ENCODE measurements at places on chromosomes 1 and 21.

GRCh38 chr21:39065917-39066316, 117.3 kb downstream of the PSMG1 start:
- DNase-seq: no peak

- DNase-seq: no peak
Observed at GRCh38 chr1:161933592-161934588, 89.8 kb downstream of the OLFML2B start.

DNA sequence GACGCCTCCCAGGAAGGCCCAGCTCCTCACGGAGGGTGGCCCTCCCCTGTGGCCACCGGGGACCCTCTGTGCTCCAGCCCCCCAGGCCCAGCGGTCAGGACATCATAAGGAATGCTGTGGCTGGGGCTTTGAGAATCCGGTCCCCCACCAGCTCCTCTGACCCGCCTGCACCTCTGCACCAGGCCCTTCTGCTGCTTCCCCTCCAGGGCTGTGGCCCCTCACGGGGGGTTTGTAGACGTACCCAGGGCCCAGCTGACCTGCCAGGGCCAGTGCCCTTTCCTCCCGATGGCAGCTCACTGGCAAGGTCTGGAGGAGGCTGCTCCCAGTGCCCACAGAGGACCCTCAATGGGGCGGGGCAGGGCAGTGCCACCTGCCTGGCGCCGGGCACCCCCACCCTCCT, 103.9 kb upstream of the TTC34 start:
- no peak for DNase-seq

DNA sequence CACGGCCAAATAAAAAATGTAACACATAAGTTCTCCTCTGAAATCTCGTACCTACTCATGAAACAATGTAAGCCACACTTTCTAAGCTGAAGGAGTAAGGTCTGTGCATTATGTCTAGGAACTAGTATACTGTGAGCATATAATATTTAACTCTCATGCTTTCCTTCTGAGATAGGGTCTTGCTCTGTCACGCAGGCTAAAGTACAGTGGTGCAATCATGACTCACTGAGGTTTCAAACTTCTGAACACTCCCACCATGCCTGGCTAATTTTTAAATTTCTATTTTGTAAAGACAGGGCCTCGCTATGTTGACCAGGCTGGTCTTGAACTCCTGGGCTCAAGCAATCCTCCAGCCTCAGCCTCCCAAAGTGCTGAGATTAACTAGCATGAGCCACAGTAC, 71.3 kb downstream of the AHCTF1 start:
- no peak for DNase-seq

DNA sequence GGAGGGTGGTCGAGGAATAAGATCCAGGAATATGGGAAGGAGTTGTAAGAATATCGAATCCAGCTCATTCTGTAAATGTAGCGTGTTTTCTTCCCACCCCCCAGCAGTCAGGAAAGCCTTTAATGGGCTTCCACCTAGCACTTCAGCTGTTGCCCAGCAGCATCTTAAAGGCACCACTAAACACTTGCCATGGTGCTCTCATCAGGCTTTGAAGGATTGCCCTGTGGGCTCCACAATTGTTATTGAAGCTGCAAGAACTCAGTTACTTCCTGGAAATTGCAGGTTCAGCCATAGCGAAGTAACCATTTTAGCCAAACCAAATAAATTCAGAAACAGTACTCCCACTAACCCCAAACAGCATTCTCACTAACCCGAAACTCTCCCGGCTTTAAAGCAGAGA, 511.2 kb downstream of the PLPP3 start:
- no peak for DNase-seq

DNA sequence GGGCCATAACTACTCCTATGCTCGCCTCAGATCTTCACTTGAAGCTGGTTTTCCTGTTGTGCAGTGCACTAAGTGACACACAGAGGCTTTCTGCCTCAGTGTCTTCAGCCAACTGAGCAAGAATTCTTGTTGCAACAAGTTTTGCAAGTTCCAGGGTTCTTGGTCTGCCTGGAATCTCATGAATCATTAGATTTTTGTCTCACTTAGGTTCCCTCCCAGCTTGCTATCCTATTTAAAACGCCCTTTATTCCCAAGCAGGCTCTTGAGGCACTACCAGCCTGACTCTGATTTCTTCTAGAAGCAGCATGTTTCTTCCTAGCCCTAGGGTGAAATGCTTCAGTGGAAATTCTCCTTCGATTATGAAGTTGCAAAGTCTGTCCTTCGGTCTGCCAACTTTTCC, 158.8 kb downstream of the C1orf21 start:
- no peak for DNase-seq

DNA sequence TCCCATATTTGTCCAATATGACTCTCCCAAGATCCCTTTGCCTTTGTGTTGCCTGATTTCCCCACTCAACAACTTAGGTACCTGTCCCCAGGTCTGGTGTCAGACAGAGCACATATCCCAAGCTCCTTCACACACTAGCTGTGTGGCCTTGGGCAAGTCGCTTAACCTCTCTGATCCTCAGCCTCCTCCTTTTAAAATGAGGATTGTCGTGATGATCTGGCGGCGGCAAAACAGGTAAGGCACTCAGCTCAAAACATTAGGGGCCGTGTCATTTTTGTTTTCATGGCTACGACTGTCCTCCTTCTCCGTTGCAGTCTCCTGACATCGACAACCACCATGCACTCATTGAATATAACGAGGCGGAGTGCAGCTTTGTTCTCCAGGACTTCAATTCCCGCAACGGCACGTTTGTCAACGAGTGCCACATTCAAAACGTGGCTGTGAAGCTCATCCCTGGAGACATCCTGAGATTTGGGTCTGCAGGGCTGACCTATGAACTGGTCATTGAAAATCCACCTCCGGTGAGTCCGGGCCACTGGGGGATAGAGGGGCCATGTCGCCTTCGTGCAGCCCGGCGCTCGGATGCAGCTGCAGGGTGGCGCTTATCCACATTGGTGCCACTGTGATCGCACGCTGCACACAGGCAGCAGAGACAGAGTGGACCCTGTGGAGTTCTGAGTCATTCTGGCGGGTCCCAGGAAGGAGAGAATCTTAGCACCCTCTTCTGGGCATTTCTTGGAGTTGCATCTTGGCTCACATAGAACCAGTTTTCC, 25.2 kb downstream of the FHAD1 start:
- peak; percentile 66 for DNase-seq

- peak; percentile 15 for DNase-seq
Observed at GRCh38 chr1:16248007-16248436, 11.0 kb upstream of the CPLANE2 start.

GRCh38 chr1:26689504-26689903, 6.3 kb upstream of the ARID1A start:
- no peak for DNase-seq

DNA sequence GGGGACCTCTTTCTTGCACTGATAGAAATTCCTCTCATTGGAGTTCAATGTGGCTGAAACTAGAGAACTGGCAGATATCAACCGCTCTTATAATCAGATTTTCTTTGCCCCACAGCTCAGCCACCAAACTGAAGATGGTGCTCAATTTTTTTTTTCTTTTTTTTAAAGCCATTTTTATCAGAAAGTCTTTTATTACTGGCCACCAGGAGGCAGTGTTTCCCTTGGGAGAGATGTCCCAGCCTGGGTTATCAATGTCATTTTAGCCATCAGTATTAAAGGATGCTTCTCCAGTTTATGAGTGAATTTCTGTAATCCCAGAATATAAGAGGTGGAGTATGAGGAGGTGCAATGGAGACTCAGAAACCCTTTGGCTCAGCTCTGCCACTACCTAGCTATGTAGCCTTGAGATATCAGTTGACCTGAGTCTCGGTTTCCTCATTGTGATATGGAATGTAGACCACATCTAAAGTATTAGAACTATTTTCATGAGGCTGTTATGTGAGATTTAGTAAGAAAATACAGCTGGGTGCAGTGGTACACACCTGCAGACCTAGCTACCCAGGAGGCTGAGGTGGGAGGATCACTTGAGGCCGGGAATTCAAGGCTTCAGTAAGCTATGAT, 27.6 kb downstream of the CD244 start:
- no peak for DNase-seq

DNA sequence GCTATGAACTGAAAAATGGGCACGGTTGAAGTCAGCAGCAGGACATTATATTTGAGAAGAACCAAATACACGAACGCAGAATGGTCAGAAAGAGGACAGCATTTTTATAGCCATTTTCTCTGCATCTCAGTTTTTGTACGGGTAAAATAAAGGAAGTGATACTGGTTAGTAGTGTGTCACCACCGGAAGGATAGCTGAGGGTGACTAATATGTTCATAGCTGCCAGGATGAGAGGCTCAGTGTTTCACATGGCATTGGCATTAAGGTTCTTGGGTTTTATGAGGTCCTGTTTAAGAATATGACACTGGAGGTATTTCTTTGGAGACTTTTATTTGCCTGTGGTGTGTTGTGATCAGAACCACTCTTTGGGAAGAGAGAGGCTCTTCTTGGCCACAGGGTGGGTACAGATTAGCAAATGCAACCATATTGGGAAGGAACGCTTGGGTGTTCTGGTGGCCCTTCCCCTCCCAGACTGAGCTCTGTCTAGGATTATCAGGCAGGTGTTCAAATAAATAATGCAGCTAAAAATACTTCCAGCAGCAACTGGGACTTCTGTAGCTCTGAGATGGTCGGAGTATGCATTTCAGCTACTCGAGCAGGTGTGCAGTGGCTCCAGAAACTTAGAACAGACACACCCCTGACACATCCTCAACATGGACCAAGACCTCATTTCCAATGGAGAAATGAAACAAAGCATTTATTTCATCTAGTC, 158.2 kb downstream of the PBX1 start:
- no peak for DNase-seq

GRCh38 chr1:173255214-173255813, 48.2 kb upstream of the TNFSF4 start:
- no peak for DNase-seq

- DNase-seq: no peak
Observed at GRCh38 chr1:41791667-41792484, 126.8 kb downstream of the HIVEP3 start.

- DNase-seq: no peak
Observed at GRCh38 chr1:24490101-24490781, 12.4 kb upstream of the RCAN3 start.

- DNase-seq: no peak
Observed at GRCh38 chr1:158272681-158273080, 17.0 kb upstream of the CD1C start.

GRCh38 chr1:65281846-65282245, 27.5 kb upstream of the DNAJC6 start:
- no peak for DNase-seq

- DNase-seq: no peak
Observed at GRCh38 chr1:82778612-82779011, 977.9 kb downstream of the ADGRL2 start.

- DNase-seq: no peak
Observed at GRCh38 chr1:187001198-187001889, 172.6 kb downstream of the PLA2G4A start.

DNA sequence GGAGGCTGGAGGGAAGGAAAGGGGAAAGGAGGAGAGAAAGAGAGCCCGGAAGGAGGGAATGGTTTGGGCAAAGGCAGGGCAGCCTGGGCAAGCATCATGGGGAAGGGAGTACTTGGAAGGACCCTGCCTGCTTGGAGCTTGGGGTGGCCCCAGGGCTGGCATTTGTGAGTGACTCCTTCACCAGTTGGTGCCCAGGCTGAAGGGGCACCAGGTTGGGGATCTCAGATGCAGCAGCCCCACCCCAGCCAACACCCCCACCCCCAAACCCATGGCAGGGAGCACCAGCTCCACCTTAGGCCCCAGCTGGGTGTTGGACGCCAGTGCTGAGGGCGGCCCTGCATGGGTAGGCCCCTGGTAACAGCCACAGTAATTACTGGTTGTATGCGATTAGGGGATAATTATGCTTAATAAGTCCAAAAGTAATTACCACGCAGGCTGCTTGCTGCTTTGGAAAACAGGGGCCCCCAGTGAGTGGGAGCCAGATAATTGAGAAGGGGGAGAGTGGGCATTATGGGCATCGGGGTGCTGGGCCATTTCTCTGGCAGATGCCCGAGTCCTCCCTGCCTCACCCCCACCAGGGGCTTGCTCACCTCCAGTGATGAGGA, 78.3 kb downstream of the VWA5B1 start:
- DNase-seq: peak; percentile 93

GRCh38 chr1:221856228-221857093, 114.6 kb upstream of the DUSP10 start:
- DNase-seq: no peak

DNA sequence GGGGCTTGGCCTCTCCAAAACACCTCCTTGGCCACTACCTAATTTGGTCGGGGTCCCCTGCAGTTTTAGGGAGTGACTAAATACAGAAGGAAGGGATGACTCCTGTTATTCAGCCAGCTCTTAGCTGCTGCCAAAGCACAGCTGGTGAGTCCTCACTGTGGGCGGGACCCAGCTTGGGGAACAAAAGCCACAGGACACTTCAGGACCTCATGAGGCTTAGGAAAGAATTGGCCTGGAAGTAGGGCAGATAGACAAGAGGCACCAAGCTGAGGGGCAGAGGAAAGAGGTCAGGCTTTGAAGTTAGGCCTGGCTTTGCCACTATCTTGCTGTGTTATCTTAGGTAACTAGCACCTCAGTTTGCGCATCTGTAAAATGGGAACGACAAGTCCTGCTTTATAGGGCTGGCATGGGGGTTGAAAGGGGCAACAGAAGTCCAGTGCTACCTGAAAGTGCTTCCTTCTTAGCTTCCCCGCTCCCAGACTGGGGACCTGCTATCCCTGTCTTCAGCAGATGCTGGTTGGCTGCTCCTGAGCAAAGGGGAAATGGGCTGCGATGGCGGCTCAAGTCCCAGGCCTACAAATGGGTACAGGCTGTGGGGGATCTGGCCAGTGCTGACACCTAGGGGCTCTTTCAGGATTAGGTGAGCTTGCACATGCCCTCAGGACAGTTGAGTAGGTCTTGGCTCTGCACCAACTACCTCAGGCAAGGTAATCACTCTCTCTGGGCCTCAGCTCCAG, 15.7 kb downstream of the IFI6 start:
- no peak for DNase-seq

- no peak for DNase-seq
Observed at GRCh38 chr1:80910426-80910825, 890.3 kb upstream of the ADGRL2 start.

DNA sequence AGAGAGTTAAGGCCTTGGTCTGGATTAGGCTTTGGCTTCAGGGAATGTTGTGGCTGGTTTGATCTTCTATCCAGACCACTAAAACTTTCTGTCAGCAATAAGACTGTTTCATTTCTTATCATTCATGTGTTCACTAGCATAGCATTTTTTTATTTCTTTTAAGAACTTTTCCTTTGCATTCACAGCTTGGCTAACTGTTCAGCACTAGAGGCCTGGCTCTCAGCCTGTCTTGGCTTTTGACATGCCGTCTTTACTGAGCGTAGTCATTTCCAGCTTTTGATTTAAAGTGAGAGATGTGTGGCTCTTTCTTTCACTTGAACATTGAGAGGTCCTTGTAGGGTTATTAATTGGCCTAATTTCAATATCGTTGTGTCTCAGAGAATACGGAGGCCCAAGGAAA, 62.5 kb downstream of the RNF220 start:
- no peak for DNase-seq

DNA sequence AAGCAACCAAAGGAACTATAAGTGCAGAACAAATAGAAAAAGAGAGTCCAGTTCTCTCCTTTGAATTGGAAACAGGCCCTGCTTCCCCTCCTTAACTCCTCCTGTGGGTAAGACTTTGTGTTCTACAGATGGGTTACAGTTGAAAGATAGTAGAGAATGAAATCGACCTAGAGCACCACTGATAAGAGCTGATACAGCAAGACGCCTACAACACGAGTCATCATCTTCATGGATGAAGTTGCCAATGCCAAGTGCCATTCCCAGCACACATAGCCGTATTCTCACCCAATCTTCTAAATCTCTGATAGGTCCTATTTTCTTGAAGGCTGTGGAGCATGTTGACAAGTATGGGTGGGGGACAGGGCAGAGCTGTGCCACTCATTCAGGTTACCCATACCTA, 99.8 kb upstream of the CAMK1G start:
- no peak for DNase-seq

Data from COR-L47 (cell line).